GM12891 (cell line): ENCODE measurements at places on chromosomes 3 and 15.

GRCh38 chr3:185724761-185725160 lies 100.1 kb downstream of the IGF2BP2 start:
- no peak for DNase-seq

DNA sequence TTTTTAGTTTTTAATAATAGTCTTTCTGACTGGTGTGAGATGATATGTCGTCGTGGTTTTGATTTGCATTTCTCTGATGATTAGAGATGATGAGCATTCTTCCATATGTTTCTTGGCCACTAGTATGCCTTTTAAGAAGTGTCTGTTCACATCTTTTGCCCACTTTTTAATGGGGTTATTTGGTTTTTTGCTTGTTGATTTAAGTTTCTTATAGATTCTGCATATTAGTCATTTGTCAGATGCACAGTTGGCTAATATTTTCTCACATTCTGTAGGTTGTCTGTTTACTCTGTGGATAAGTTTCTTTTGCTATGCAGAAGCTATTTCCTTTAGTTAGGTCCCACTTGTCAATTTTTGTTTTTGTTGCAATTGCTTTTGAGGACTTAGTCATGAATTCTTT lies 185.4 kb downstream of the SUCNR1 start:
- no peak for DNase-seq

DNA sequence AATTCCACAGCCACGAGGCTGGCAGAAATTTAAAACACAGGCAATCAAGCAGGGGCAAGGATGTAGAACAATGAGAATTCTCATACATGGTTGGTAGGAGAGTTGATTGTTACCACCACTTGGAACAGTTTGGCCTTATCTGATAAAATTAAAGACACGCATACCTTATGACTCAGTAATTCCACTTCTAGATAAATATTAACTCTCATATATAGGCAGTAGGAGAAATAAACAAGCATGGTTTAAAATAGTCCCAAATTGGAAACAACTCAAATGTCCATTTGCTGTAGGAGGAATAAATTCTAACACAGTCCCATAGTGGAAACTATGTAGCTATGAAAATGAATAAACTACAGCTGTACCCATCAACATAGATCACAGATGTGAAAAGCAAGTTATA lies 42.3 kb upstream of the USP3 start:
- no peak for DNase-seq

DNA sequence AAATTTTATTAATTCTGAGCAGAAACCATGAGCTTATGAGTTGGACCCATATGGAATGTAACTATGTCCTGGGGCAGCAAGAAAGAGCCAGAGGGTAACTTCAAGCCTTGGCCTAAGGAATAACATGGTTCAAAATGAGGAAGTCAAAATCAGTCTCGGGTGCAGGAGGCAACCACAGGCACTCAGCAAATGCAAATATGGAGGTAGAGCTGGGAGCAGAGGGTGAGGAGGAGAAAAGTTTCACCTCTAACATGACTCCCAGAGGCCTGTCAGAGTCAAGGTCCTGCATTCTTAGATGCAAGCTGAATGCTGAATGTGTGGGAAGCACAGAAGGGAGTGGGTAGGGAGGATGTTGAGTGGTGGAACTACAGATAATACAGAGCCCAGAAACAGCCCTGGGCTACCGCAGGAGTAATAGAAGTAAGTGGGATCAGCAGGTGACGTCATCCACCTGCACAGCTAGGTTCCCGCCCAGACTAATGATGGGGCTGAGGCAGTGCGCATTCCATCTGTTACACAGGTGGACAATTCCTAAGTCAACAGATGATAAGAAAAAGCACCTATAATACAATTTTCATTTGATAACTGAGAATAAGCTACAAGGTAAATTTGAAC lies 279.8 kb upstream of the ARRDC4 start:
- DNase-seq = no peak

GRCh38 chr3:46736006-46736872 lies 18.6 kb upstream of the PRSS50 start:
- DNase-seq = no peak

GRCh38 chr15:69391046-69391757 lies 22.9 kb upstream of the KIF23 start:
- no peak for DNase-seq

- DNase-seq = peak; percentile 32
Observed at GRCh38 chr3:134029734-134030378, at the start of gene SLCO2A1. Gene SLCO2A1 (minus strand): TSS chr3:134029925. CDS start chr3:134029802, 123 bp downstream.
